H54 (cell line): ENCODE measurements at places on chromosomes 4 and X.

DNA sequence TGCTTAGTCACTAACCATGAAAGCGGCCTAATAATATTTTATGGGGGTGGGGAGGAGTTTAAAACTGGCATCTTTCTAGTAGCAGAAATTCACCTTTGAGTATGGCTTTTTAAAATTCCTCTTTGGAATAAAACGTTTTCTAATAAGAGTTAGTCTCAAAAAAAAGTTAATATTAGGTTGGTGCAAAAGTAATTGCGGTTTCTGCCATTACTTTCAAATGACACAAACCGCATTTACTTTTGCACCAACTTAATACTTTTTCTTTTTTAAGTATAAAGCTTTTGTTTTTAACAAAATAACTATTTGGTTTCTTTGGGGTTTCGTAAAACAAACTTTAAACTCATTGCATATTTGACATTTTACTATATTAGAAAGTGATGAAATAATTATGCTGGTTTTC is 68.4 kb downstream of the FBXO8 start:
- no peak for DNase-seq

DNA sequence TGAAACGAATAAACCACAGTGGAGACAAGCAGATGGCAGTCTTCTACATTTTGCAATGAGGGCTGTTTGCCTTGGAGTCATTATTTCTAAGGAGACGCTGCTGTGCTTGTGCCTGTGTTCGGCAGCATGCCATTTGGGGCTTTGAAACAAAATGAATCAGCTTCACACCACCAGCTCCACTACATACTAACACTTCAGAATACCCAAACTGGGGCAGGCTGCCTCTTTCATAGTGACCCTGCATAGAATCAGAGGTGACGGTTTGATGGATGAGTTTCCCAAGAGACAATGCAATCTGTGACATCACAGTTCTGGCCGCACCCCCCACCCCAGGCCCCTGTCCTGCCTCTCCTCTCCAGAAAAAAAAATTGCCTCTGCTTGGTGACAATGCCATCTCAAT is 57.1 kb upstream of the MID1 start:
- no peak for DNase-seq

DNA sequence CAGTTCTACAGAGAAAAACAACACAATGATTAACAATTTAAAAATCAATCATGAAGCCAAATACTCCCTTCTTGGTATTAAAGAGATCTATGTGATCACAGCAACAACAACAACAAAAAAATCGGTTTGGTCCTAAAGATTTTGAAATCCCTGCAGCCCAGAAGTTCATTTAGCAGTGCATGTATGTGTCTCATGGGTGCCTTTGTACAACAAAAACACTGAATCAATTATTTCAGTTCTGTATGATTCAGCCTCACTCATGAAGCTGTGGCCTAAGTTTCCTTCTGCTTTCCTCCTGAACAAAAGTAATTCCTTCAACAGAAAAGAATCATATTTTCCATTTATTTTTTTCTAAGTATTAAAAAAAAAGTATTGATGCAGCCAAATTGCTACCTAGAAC is 393.4 kb upstream of the NDST3 start:
- no peak for DNase-seq

GRCh38 chr4:3267576-3268394 is 18.8 kb downstream of the MSANTD1 start:
- no peak for DNase-seq

- no peak for DNase-seq
Measured at GRCh38 chrX:72393836-72394517, 88.3 kb upstream of the CITED1 start.

GRCh38 chr4:28555866-28556265 is 1695.2 kb downstream of the STIM2 start:
- no peak for DNase-seq

DNA sequence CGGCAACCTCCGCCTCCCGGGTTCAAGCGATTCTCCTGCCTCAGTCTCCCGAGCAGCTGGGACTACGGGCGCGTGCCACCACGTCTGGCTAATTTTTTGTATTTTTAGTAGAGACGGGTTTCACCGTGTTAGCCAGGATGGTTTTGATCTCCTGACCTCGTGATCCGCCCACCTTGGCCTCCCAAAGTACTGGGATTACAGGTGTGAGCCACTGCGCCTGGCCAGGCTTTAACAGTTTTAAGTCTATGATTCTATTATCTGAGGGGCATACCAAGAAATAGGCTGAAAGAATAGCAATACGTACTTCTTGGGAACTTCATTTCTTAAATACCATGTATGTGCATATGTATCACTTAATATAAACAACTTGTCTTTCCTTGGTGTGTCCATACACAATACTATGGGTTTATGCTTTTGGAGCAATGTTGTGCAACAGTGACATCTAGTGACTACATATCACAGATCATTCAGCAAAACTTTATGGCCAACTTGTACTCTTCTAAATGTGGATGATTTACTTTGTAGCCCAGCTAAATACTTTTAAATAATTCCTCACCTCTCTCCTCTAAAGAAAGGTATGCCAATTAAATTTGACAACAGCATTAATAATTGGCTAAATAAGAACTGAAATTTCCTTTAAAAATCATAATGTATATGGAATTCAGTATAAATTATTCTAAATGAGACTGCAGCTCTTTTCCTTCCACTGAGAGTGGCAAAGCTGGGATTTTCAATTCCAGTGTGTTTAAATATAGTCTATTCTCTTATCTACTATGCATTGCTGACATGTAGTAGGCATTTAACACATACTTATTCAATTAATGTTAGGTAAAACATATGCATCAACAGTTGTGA is 10.4 kb downstream of the SLC9B1 start:
- no peak for DNase-seq

- DNase-seq = no peak
Measured at GRCh38 chr4:158238575-158238974, 28.3 kb downstream of the TMEM144 start.

DNA sequence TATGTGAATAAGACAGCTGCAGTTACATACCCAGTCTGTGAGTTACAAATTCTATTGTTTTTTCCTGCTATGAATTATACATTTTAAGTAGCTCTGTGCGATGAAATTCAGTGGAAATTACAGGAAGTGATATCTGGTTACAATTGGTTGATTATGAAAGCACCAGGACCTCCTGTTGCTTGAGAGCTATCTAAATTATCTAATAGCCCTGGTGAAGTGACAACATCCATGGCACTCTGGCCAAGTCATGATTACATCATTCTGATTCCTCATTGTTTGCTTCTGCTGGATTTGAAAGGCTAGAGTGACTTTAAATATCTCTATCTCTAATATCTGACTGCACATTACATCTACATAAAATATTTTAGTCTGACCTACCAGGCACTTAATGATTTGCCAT is 515.0 kb downstream of the CFAP47 start:
- DNase-seq = no peak

DNA sequence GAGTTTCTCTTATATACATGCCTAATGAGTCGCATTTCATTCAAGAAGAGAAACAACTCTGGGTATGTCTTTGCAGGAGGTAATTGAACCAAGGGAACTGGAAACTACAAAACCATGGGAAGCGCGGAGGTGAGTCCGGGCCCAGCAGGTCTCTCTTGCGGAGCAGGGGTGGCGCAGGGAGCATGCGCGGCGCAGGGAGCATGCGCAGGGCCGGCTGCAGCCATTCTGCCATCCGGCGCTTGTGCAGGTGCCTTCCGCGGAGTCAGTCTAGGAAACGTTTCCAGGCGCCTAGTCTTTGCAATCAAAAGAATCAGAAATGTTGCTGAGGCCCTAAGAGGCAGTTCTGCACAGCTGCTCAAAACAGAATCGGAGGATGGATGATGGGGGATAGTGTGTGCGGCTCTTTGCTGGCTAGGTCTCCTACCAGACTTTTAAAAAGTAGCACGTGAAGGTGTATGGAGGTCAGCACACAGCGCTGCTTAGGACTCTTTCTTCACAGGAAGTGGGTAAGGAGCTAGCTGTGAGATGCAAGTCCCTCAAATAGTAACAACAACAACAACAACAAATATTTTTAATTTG is 433.8 kb upstream of the FAT1 start:
- no peak for DNase-seq

- DNase-seq = no peak
Measured at GRCh38 chr4:151665785-151666127, 95.1 kb downstream of the GATB start.

DNA sequence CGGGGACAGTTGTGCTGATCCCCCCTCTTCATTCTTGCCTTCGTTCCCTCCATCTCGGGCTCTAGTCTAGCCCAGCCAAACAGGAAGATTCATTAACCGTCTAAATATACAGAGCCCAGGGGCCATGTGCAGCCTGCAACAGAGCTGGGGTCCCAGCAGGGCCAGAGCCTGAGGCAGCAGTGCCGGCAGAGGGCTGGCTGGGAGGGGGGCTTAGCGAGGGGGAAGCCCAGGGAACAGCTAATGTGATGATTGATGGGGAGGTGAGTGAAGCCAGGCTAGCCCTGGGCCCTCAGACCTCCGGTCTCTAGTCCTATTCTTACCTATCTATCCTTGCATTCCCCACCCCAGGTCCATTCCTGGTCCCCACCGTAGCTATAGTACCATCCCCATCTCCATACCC is 22.3 kb downstream of the EFNB1 start:
- DNase-seq = no peak

DNA sequence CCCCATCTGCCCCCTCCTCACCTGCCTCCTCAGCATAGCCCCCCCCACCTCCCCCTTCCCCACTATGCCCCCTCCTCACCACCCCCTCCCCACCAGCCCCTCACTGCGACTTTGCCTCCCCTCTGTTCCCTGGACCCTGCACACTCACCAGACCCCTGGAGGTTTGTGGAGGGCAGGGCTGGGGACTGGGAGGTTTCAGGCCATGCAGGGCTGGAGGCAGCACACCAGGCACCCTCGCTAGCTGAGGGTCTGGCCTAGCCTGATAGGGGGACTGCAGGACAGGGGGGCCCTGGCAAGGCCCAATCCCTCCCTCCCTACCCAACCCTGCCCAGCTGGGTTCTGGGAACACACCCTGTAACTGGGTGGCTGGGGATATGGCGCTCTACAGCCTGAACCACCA is 28.0 kb downstream of the TACC3 start:
- no peak for DNase-seq

GRCh38 chr4:16365036-16365569 is 138.8 kb upstream of the TAPT1 start:
- DNase-seq = no peak

DNA sequence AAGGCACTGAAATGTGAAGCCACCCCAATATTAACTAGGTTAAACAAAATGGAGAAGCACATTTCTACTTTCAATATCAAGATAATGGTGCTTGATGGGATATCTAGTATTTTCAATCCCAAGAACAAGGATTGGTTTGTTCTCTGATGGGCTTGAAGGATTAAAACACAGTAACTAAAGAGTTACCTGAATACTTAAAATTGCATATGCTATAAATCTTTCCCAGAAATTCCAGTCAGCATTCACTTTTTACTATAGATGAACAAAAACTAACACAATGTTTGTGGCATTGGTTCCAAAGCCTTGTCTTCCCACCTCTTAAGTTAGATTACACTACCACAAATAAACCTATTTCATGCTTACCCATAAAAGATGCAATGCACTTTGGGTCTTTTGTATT is 3.9 kb upstream of the PCDH10 start:
- DNase-seq = no peak

- no peak for DNase-seq
Measured at GRCh38 chr4:145945431-145946155, 7.0 kb upstream of the ZNF827 start.

- no peak for DNase-seq
Measured at GRCh38 chrX:108313669-108314068, 124.6 kb downstream of the COL4A6 start.

GRCh38 chr4:107658400-107659336 is 61.4 kb downstream of the PAPSS1 start:
- DNase-seq = no peak

GRCh38 chr4:170323623-170324022 is 233.9 kb upstream of the AADAT start:
- no peak for DNase-seq

DNA sequence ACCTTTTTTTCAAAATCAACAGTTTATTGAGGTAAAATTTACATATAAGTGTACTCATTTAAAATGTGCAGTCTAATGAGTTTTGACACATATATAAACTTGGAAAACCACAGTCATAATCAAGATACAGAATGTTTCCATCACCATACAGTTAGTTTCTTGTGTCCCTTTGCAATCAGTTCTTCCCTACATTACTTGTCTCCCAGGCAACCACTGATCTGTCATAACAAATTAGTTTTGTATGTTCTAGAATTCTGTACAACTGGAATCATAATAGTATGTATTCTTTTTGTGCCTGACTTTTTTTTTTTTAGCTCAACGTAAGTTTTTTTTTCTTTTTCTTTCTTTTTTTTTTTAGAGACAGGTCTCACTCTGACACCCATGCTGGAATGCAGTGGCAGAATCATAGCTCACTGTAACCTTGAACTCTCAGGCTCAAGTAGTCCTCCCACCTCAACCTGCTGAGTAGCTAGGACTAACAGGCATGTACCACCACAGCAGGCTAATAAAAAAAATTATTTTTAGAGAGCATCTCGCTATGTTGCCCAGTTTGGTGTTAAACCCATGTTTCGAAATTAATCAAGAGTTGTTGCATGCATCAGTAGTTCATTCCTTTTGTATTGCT is 26.9 kb downstream of the ARFIP1 start:
- DNase-seq = no peak

DNA sequence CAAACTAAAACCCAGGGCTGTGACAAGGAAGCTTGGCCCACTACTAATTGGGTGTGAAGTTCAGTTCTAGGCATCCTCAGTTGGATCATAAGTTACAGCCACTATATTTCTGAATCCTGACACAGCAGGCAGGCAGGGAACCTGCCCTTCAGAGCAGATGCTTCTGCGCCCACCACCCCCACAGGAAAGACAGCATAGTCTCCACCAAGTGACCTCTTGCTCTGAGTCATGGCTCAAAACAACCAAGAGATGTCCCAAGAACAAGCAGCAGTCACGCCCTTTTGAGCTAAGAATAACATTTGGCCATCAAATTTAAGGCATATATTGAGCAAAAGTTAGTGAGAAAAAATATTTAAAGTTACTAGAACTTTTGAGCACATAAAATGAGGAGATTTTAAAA is 170.7 kb upstream of the SMARCAD1 start:
- DNase-seq = no peak

DNA sequence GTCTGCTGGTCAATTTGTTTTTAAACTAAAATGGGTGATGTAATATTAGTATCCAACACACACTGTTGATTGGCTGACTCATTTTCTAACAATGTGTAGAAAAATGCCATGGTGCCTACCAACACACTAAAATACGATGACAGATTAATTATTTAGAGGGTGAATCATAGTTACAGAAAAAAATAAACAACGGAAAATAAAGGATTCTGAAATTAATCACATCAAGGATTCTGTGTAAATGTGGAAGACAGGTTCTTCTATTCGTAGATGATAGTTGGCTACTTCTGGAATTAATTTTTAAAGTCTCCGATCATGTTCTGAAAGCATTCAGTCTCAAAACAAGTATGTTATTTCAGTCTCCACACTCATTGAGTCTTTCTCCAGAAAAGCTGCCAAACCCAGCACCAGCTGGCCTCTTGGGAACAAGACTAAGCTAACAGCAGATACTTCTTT is 8.2 kb upstream of the IQCM start:
- peak; percentile 6 for DNase-seq
